Effector memory CD8-positive, alpha-beta T cell (primary cell): ENCODE measurements at places on chromosomes 7 and 10.

GRCh38 chr7:157928171-157928794, 591.5 kb downstream of the DNAJB6 start:
- H3K27ac ChIP-seq = no peak overlapping the region
- H3K4me1 ChIP-seq = peaks cover 9% of the 10 kb centered on the region
- H3K36me3 ChIP-seq = no peaks in the 10 kb centered on the region
- no peak overlapping the region for H3K4me3 ChIP-seq

DNA sequence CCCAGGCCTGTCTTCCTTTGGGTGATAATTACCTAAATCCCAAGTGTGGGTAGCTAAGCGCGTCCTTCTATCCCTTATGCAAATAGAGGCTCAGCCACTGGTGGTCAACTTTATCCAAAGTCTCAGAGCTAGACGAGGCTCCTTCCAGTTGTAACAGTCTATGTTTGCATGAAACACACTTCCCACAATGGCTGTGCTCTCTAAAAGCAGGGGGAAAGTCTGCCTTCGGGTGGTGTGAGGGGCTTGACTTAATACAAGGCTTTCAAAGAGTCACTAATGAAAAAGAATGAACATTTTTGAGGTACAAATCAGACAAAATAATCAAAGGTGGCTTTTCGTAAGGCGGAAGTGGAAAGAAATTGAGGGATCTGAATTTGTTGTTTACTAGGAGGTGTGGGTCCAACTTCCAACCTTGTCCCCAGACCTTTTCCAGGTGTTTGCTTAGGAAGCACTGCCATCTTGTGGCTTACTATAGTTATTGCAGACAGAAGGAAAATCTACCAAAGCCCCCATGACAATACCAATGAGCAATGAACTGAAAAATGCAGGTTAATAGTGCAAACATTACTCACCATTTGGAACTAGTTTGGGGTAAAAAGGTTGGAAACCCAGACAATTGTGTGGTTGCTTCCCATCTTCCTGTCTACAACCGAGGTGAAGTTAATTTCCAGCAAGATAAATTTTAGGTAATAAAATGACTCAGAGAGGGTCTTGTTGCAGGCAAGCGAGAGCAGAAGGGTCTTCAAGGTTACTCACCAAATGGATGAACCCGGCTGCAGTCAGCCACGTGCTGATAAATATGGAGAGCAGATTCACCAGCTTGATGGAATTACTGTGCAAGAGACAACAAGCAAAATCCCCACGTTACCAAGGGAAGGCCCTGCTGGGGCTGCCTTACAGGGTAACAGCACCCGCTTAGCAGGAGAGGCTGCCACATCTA, 525.7 kb downstream of the KCNMA1 start:
- H3K4me3 ChIP-seq = no peak overlapping the region
- H3K27ac ChIP-seq = no peak overlapping the region
- peaks cover 21% of the 10 kb centered on the region for H3K27me3 ChIP-seq
- H3K4me1 ChIP-seq = no peaks in the 10 kb centered on the region
- H3K36me3 ChIP-seq = no peaks in the 10 kb centered on the region

DNA sequence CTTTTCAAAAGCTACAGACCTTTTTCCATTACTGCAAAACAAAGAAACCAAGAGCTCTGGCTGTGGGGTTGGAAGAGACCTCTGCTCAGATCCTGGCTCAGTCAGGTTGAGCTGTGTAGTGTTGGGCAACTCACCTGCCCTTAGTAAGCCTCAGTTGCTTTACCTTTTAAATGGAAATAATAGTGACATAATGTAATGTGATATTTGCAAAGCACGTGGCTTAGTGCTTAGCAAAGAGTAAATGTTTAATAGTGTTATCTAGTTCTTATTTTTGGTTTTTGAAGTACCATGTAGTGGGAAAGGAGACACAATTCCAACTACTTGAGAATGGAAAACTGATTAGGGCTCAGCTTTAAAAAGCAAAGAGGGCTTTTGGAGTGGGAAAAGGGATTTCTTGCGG, 100.2 kb downstream of the SVIL start:
- no peak overlapping the region for H3K4me3 ChIP-seq
- H3K27ac ChIP-seq = no peak overlapping the region
- DNase-seq = no peak
- H3K4me1 ChIP-seq = peaks cover 5% of the 10 kb centered on the region
- no peaks in the 10 kb centered on the region for H3K27me3 ChIP-seq

GRCh38 chr7:20408467-20408826, 77.7 kb downstream of the ITGB8 start:
- H3K36me3 ChIP-seq = no peaks in the 10 kb centered on the region
- no peak overlapping the region for H3K27ac ChIP-seq
- H3K4me1 ChIP-seq = no peaks in the 10 kb centered on the region
- H3K27me3 ChIP-seq = no peaks in the 10 kb centered on the region

DNA sequence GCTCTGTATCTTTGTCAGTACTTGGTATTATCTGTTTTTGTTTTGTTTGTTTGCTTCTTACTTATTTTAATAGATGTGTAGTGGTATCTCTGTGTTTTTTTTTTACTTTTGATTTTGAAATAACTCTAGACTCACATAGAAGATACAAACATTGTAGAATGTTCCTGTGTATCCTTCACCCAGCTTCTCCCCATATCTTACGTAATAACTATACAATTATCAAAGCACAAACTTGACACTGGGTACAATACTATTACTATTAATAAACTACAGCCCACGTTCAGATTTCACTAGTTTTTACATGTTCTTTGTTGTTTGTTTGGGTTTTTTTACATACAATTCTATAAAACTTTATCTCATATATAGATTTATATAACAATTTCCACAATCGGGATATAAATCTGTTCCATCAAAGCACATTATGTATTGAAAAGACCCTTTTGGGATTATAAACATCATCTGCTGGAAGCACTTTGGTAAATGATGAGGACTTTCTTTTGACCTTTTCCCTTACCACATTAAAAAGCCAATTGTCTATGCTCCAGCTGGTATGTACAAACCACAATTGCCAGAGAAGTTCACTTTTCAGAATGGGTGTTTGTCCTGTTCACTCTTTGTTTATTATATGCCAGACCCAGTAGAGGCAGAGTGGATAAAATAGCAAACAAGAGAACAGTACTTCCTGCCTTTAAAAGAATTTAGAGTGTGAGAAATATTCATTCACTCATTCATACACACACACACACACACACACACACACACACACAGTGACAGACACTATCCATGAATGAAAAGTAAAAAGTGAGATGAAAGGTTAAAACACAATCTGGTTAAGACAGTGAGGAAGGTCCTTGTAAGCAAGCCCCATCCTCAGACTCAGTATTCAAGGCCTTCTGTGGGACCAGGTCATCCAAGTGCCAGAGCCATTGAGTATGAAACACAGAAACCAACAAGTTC, 113.0 kb downstream of the SGMS1 start:
- H3K4me1 ChIP-seq = peaks cover 47% of the 10 kb centered on the region
- H3K27me3 ChIP-seq = no peaks in the 10 kb centered on the region
- H3K27ac ChIP-seq = peak overlapping the region; percentile 86
- H3K36me3 ChIP-seq = peaks cover 4% of the 10 kb centered on the region

GRCh38 chr10:43778571-43778970, 129.9 kb upstream of the ZNF32 start:
- H3K27me3 ChIP-seq = peaks cover 19% of the 10 kb centered on the region
- no peak for DNase-seq
- no peaks in the 10 kb centered on the region for H3K36me3 ChIP-seq

GRCh38 chr10:100566561-100566960, 30.8 kb downstream of the HIF1AN start:
- H3K4me1 ChIP-seq = peaks cover 7% of the 10 kb centered on the region
- H3K27ac ChIP-seq = no peak overlapping the region
- peaks cover 2% of the 10 kb centered on the region for H3K36me3 ChIP-seq
- H3K27me3 ChIP-seq = peaks cover 17% of the 10 kb centered on the region

DNA sequence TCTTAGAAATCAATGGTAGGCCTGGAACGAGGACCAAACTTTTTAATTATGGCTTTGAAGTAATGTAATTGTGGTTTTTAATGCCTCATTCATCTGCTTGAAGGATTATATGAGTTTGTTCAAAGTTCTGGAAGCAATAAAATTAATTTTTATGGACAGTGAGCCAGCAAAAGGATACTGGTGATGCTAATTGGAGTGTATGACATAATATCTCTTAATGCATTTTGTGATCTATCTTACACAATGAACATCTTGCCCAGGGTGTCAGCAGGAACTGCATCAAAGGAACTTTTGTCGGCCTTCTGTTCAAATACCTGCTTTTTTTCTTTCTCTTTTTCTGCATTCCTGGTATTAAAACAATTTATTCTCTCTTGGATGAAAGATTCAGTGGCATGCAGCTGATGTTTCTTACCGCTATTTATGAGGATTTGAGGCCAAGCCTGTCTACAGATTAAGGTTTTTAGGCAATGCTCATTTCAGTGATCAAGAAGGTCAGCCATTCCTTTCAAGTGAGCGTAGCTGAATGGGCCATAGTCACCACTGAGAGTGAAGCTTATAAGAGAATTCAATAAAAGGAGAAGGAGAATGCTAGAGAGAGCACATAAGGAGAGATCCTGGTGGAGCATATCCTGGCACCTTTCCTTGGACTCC, 974.8 kb downstream of the SORCS3 start:
- no peaks in the 10 kb centered on the region for H3K4me1 ChIP-seq
- H3K27me3 ChIP-seq = no peaks in the 10 kb centered on the region
- no peak overlapping the region for H3K27ac ChIP-seq
- H3K36me3 ChIP-seq = no peaks in the 10 kb centered on the region
- no peak overlapping the region for H3K4me3 ChIP-seq

GRCh38 chr7:45690762-45691150, 116.6 kb downstream of the ADCY1 start:
- no peak for DNase-seq
- no peaks in the 10 kb centered on the region for H3K4me1 ChIP-seq
- H3K36me3 ChIP-seq = no peaks in the 10 kb centered on the region
- H3K4me3 ChIP-seq = no peak overlapping the region
- peaks cover 31% of the 10 kb centered on the region for H3K27me3 ChIP-seq

DNA sequence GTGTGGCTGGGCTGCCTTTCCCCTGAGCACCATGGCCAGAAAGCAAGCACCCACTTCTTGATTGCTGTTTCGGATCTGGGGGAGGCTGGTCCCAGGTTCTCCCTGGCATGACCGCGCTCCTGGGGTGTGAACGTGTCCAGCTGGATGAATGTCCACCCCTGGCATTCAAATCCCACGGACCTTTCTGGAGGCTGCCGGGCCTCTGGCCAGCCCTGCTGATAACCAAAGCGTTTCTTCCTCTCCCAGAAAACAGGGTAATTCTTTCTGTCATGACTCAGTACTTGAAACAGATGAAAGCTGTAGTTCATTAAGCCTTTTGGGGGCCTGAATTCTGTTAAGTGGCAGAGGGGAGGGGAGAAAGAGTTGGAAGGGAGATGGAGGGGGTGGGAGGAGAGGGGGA, 73.1 kb upstream of the SAMD8 start:
- no peak overlapping the region for H3K4me3 ChIP-seq
- no peaks in the 10 kb centered on the region for H3K27me3 ChIP-seq
- H3K27ac ChIP-seq = no peak overlapping the region
- peaks cover 9% of the 10 kb centered on the region for H3K4me1 ChIP-seq
- DNase-seq = no peak
- H3K36me3 ChIP-seq = peaks cover 3% of the 10 kb centered on the region

DNA sequence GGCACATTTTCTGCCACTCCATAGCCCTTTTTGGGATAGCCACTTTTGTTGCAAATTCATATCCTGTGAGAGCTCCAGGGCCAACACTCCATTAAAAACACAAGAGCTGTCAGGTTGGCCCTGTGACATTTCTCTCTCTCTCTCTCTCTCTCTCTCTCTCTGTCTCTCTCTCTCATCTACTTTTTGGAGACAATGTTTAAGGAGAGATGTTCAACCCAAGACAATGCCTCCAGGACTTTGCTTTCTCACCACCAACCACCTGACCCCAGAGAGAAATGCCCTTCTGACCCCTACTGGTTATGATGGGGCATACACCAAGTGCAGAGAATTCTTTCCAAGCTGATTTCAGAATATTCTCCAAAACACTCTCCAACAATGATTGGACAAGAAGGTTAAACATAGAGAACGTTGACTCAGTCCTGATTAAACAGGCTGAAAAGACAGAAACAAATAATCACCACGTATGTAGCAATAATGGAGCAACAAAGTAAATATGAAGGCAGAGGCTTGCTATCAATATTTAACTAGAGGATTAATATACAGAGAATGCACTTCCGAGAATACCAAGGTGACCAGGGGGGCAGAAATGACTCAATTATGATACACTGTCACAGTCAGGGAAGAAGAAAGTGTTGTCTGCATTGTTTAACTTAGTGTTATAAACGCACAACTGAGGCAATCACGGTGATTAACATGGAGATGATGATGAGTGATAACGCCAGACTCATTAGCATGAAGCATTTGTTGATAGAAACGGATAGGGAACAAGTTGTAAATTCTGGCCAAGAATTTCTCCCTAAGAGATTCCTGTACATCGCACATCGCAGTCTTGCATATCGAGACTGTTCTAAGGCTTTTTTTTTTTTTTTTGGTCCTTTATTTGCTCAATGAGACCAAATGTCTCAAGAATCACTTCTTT, 178.5 kb downstream of the NRP1 start:
- peaks cover 24% of the 10 kb centered on the region for H3K4me1 ChIP-seq
- H3K4me3 ChIP-seq = peak overlapping the region; percentile 34
- H3K27ac ChIP-seq = peak overlapping the region; percentile 6
- H3K36me3 ChIP-seq = no peaks in the 10 kb centered on the region

DNA sequence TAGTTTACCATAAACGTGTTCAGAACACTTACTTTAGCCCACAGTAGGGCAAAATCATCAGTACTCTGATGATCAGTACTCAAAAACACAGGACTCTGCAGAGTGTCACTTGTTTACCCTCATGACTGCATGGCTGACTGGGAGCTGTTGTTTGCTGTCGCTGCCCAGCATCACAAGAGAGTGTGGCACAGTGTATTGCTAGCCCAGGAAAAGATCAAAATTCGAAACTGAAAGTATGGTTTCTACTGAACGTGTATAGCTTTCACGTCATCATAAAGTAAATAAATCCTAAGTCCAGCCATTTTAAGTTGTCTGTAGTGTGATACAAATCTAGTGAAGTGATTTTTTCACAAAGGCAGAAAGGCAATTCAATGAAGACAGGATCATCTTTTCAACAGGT, 184.6 kb downstream of the RAMP3 start:
- DNase-seq = no peak
- H3K27me3 ChIP-seq = peaks cover 34% of the 10 kb centered on the region
- no peaks in the 10 kb centered on the region for H3K36me3 ChIP-seq
- H3K4me1 ChIP-seq = peaks cover 5% of the 10 kb centered on the region
- no peak overlapping the region for H3K27ac ChIP-seq

GRCh38 chr10:50540826-50541122, 83.0 kb downstream of the SGMS1 start:
- H3K27ac ChIP-seq = peak overlapping the region; percentile 15
- H3K27me3 ChIP-seq = no peaks in the 10 kb centered on the region
- H3K4me1 ChIP-seq = peaks cover 54% of the 10 kb centered on the region
- no peaks in the 10 kb centered on the region for H3K36me3 ChIP-seq
- H3K4me3 ChIP-seq = no peak overlapping the region

GRCh38 chr10:117534321-117535297, 7.9 kb upstream of the EMX2 start:
- no peak overlapping the region for H3K4me3 ChIP-seq
- peaks cover 73% of the 10 kb centered on the region for H3K27me3 ChIP-seq
- H3K27ac ChIP-seq = no peak overlapping the region
- no peak for DNase-seq

GRCh38 chr10:114577133-114577532, 80.9 kb downstream of the ABLIM1 start:
- no peaks in the 10 kb centered on the region for H3K4me1 ChIP-seq
- no peak overlapping the region for H3K4me3 ChIP-seq
- no peaks in the 10 kb centered on the region for H3K36me3 ChIP-seq
- no peak overlapping the region for H3K27ac ChIP-seq
- H3K27me3 ChIP-seq = no peaks in the 10 kb centered on the region

- peak overlapping the region; percentile 6 for H3K4me3 ChIP-seq
- peaks cover 3% of the 10 kb centered on the region for H3K36me3 ChIP-seq
- H3K27ac ChIP-seq = no peak overlapping the region
These were observed 11.9 kb downstream of the CDK6 start for GRCh38 chr7:92824450-92824849.
